ENCODE measurements at places on chromosomes 13 and 19.

- peak; percentile 22 for DNase-seq
These were observed 1.1 kb downstream of the NAA16 start for GRCh38 chr13:41312176-41312500.

DNA sequence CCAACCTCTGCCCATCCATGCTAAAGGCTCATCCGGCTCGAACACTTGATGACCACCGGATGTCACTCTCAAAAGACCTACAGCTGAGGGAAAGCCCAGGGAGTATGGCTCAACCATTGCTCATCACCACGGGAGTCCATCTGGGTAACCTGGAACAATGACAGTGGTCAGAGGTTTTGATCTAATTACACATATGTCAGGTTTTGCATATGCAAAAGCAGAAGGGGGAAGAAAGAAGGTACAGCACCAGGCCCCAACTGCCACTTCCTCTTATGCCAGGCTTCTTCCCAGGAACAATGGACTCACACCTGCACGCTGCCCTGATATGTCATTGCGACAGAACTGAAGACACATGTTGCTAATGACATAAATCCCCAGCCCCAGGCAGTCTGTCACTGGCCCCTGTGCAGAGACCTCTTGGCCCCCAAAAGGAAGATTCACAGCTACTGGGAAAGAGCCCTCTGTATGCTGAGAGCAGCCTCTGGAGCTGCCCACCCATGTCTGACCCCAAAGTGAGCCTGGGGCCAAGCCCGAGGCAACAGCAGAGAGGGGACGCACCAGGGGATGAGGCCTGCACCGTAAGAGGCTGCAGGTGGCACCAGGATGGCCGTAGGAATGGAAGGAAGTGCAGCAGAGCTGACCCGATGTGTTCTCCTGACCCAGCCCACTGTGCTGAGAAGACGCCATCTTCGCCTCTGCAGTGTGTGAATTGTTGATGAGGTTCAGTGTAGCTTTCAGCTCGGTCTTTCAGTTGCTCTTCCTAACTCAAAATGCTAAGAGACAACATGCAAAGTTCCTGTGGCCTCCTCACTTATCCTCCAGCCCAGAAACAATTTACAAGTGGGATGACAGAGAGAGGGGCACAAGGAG lies 26.3 kb downstream of the EPS15L1 start:
- no peak for DNase-seq

DNA sequence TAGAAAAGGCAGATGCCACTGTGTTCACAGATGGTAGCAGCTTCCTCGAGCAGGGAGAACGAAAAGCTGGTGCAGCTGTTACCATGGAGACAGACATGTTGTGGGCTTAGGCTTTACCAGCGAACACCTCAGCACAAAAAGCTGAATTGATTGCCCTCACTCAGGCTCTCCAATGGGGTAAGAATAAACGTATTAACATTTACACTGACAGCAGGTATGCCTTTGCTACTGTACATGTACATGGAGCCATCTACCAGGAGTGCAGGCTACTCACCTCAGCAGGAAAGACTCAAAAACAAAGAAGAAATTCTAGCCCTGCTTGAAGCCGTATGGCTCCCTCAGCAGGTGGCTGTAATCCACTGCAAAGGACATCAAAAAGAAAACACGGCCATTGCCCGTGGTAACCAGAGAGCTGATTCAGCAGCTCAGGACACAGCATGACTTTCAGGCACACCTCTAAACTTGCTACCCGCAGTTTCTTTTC lies 197.7 kb downstream of the ZNF737 start:
- no peak for DNase-seq

GRCh38 chr13:41327994-41328790 lies 17.1 kb downstream of the NAA16 start:
- no peak for DNase-seq

GRCh38 chr13:78777396-78777795 lies 118.4 kb upstream of the OBI1 start:
- DNase-seq = no peak

DNA sequence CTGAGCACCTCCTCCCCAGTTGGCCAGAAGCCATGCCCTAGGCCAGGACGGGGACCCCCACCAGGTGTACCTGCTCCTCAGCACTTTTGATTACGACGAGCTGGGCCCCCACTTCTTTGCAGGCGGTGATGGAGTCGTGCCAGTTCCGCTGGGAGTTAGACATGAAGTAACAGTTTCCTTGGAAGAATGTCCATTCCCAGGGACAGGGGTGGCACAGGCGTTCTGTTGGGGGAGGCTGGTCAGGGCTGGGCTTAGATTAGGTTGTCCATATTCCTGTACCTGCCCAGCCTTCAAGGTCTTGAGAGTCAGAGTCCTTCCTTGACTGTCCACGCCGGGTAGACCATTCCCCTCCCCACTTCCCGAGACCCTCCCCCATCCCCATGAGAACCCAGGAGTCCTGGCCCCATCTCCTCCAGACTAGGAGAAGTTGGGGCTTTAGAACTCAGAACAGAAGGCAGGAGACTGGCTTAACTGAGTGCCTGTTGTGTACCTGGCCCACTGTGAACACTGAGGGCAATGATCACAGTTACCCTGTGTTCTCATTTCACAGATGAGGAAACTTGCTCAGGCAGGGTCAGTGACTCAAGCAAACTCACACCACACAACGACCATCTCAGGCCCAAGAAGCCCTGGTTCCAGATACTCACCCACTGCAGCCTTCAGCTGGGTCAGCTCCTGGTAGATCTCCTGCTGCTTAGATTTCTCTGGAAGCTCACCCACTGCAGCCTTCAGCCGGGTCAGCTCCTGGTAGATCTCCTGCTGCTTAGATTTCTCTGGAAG lies 2.3 kb downstream of the CD209 start:
- DNase-seq = no peak

DNA sequence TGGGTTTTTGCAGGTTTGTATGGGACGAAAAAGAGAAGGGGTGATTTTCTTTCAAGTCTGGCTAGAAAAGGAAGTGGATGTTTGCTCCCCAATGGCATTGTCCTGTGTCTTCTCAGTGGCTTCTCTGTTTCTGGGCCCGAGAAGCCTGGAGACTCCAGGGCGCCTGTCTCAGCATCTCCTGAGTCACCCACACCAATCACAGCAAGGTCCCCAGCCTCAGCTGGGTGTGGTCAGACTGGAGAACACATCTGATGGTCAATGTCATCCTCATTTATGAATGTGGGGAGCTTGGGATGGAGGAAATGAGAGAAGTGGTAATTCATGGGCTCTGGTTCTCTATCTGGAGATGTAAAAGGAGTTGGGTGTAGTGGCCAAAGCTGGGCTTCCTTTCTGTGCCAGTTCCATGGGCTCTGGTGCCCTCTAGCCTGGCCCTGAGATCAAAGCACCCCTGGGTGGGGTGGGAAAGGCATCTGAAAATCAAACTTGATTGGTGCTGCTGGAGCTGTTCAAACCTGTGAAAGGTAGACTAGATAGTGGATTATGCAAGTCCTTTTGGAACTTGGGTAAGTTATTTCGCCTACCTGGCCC lies 13.4 kb downstream of the RASL11A start:
- DNase-seq = no peak

DNA sequence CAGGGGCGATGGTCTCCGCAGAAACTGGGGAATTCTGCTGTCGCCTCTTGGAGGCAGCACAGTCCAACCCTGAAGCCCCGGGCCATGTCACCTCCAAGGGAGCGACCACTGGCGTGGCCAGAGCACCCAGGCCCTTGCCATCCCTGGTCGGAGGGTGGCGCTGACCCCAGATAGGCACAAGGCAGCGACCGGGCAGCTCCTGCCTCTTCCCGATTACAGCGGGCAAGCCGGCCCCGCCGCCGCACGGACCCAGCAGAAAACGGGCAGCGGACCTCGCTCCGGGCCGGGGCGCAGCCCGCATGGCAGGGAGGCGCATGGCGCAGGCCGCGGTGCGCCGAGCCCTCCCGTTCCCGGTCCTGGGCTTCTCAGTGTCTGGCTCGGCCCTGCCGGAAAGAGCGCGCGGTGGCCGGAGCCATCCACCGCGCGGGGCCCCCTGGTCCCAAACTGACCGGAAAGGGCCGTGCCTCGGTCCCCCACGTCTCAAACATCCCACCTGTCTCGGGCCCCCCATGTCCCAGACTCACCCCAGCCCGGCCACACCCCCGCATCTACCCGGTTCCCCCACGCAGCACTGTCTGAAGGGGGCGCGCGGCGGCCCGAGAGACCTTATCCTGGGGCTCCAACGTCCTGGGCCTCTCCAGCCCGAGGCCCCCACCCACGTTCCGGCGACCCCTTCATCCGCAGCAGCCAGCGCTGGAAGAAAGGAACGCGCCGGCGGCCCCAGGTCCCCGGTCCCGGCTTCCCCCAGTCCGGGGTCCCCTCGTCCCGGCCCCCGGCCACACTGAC lies 727 bp downstream of the CERS1 start:
- DNase-seq = no peak
